Fibroblast of lung (primary cell): ENCODE measurements at places on chromosomes 16 and 17. TPM values are rescaled to one million over a fixed set of nuclear protein-coding genes. Genes with fewer than 3 reads are reported as not detected.

The CES1 gene
- 41.1 and 41.6 TPM in 2 replicates for total RNA-seq

The RAPGEFL1 gene
- 1.2 and 1.3 TPM in 2 replicates for total RNA-seq

The NAGS gene
- total RNA-seq: 3.3 and 7.4 TPM in 2 replicates

The RHOT2 gene
- 27.7 and 29.6 TPM in 2 replicates for total RNA-seq

The CX3CL1 gene
- under 0.01 TPM in 1 of 2 replicates, not detected in the other for total RNA-seq

The CCDC78 gene
- total RNA-seq: 1.0 and 1.8 TPM in 2 replicates

The KRT12 gene
- total RNA-seq: not detected in 2 replicates
